ENCODE measurements at places on chromosomes 6 and 20.

GRCh38 chr6:54617730-54618129 is 228.8 kb upstream of the FAM83B start:
- DNase-seq: peak; percentile 62

- DNase-seq: no peak
Observed at GRCh38 chr6:112595841-112596240, 248.7 kb downstream of the RFPL4B start.

DNA sequence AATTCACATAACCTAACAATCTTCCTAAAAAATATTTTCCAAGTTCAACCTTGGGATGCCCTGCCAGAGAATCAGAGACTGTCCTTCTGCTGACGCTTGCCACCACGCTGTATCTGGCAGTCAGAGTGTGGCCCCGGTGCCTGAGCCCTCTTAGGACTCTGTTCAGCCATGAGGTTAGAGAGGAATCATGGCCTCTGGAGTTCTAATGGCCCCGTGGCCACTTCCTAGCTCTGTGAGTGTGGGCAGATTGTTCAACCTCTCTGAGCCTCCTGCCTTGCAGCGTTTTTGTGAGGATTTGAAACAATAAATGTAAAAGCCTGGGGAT is 2.2 kb downstream of the BPHL start:
- no peak for DNase-seq

DNA sequence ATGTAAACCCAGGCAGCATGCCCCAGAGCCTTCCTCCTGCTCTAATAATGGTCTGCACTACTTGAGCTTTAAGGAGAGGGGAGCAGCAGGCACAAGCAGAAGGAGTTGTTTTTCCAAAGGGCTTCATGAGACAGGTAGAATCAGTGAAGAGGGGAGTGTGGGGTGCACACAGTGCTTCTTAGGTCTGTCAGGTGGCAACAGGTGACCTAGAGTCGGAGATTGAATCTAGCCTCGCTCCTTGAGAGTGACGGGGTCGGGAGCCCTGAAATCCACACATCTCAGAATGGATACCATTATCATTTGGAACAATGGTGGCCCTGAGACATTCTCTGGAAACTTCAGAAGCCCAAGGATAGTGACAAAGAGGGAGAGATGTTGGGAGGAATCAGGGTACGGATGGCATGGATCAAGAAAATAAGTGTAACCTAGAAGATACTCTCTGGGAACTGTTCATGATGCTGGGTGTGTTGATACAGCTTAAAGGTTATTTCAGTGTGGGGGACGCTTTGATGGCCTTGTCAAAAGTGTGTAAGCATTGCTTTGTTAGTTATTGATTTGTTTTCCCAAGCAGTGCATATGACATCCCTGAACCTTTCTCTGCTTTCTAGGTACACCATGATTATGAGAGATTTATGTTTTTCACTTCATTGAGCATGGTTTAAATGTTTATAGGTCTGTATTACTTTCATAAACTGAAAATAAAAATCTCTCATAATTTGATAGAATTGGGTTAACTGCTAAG is 77.8 kb upstream of the L3MBTL3 start:
- DNase-seq: no peak

GRCh38 chr6:13099771-13100170 is 228.6 kb downstream of the TBC1D7 start:
- no peak for DNase-seq

DNA sequence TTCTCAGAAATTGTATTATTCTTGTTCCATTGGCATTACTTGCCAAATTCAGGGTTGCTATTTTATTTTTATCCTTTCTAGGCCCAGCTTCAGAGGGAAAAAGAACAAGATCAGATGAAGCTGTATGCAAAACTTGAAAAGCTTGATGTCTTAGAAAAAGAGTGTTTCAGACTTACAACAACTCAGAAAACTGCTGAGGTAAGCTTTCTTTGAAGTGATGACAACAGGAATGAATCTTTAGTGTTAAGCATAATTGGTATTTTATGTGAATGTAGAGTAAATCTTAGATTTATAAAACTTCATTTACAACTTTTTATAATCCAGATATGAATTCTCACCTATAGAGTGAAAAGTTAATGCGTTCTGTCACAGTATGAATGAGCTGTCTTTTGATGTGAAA is 58.4 kb downstream of the CEP57L1 start:
- no peak for DNase-seq

DNA sequence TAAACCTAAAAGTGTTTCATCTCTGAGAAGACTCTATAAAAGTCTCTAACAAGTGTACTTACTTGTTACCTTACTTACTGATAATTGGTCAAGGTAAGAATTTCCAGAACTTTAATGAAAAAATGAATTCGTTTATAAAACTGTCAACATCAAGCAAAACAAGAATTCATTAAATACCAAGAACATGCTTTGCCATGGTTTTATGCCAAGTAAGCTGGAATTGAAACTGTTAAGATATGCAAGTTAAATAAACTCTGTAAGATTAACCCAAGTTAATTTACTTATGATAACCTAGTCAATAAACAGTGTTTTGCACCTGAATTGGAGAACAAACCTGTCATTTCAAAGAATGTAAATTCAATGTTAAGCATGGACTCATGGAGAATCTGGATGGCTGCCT is 17.1 kb upstream of the DEFB113 start:
- DNase-seq: no peak

- no peak for DNase-seq
Observed at GRCh38 chr6:118876814-118877213, 17.1 kb upstream of the ASF1A start.

Data from fibroblast of the conjunctiva (primary cell).